ENCODE measurements at places on chromosomes 5 and 9. TPM values are rescaled to one million over a fixed set of nuclear protein-coding genes. Genes with fewer than 3 reads are reported as not detected.

The C9orf50 gene
- not detected for total RNA-seq

The PRDM9 gene
- total RNA-seq: not detected

The VLDLR gene
- total RNA-seq: 0.80 TPM

DNA sequence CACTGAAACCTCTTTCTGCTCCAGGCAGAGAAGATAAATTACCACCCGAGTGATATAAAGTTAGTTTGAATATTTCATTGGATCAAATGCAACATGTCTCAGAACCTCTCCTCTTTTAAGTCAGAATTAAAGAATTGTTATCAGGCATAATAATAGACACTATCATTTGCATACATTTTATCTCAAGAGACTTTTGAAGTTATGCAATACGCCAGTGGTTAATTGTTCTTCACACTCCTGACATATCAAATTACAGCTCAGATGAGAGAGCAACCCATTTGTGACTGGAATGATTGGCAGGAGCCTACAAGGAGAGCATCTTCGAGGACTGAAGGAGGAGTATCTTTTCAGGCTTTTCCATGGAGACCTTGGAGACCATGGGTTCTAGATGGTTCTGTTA lies 452.2 kb downstream of the KDM4C start:
- no peak for DNase-seq

DNA sequence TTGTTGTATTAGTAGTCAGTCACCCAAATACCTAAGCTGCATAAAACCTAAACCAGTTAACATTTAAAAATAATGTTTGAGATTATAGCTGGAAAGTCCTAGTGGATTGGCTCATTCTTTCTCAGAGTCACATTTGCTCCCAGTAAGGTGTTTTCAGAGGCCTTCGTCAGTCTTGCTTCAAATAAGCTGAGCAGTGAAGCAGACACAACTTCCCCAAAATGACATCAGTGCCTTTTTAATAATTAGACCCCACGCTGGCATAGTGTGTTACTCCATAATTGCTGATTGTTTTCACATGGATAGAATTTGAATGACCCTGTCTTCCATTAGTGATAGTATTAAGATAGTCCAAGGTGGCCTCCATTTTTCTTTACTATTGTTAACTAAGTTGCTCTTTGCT lies 245.8 kb downstream of the PJA2 start:
- DNase-seq: no peak

GRCh38 chr5:139926797-139927503 lies 116.1 kb downstream of the NRG2 start:
- DNase-seq: no peak

- no peak for DNase-seq
Observed at GRCh38 chr5:3564827-3565518, 30.7 kb upstream of the IRX1 start.

- DNase-seq: no peak
Observed at GRCh38 chr5:92581249-92581648, 999.8 kb downstream of the NR2F1-AS1 start.

DNA sequence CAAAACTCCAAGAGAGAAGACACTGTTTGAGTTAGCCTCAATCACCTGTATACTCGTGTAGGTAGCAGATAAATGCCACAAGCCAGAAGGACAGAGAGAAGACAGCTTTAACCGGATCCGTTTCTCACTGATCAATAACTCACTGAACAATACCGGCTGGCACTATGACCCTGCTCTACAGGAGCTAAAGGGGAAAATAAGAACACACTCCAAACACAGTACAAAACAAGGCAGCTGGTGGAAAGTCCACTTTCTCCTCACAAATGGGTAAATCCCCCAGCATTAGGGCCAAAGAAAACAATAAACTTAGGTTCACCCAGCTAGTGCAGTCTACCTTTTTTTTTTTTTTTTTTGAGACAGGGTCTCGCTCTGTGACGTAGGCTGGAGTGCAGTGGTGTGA lies 169.4 kb downstream of the CRB2 start:
- no peak for DNase-seq
